ENCODE measurements at places on chromosomes 1 and 21. TPM values are rescaled to one million over a fixed set of nuclear protein-coding genes. Genes with fewer than 3 reads are reported as not detected.

DNA sequence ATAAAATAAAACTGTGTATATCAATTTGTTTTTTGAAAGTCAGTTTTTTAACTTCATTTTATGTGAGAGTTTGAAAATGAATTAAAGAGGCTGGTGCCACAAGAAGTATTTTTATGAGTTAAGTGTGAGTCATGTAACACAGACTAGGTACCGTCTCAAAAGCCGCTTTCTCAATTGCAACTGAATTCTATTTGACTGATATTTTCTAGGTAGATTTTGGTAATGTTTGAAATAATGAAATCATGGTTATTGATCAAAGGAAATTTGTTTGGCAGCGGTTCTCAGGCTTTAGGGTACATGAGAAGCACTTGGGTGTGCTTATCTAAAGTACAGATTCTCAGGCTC, 4.6 kb downstream of the SNX27 start:
- no peak for DNase-seq

DNA sequence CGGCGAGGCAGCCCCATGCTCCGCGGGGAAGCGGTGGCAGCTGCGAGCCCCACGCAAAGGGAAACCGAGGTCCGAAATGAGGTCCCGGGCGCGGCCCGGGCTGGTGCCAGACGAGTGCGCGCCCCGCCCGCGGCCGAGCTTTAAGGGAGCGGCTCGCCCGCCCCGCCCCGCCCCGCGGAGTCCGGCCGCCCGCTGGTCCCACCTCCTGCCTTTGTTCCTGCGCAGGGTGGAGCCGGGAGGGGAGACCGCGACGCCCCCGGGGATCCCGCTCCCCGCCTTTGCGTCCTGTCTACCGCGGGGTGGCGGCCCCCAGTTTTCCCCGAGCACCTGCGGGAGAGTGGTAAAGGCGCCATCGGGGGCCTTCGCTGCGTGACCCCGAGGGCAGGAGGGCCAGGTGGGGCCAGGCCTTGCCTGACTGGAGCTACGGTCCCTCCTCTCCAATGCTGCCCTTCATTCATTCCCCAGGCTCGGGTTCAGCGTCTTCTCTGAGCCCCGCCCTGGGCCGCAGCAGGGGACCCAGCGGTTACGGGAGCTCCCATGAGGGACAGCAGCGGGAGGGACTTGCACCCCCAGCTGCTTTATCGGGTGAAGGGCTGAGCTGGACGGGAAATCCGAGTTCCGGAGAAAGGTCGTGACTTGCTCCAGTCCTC, at the start of gene HES2:
TSS of gene HES2 (minus strand) at position 116 of the 650 bp plus-strand sequence. CDS start at position 17, 99 bp downstream.
- no peak for DNase-seq

DNA sequence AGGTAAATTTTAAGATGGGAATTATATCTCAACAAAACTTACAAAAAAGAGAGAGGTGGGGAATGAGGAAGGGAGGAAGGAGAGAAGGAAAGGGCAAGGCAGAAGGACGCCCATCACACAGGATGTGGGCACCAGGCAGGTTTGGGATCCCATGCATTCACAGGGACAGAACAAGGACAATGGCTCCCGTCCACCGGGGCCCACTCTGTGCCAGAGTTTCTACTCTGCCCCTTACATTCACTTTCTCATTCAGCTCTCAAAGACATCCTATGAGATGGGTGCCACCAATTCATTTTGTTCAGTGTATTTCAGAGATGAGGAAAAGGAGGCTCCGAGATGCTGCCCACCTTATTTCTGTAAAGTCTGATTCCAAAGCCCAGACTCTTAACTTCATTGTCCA, 7.4 kb downstream of the CLEC20A start:
- DNase-seq: no peak

DNA sequence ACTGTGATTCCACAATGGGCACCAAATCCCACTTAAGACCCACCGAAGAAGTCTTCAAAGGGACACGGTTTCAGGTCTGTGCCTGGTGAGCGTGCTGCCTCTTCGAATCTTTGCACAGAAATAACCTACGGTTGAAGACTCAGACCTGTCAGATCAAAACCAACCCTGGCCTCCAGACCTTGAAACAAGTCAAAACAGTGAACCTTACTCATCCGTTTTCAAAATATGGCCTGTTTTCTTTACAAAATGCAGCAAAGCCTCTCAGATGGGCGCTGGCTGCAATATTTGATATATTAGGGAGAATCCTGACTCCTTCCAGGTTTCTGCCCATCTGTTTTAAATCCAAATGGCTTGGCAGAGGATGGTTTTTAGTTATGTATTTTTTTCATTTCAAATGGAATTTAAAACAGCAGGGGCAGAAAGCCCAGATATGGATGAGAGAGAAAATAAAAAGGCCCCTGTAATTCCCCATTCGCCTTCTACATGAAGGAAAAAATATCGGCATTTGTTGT, 14.0 kb downstream of the JUN start:
- DNase-seq: peak; percentile 51

GRCh38 chr1:33185541-33185940, 3.7 kb upstream of the TRIM62 start:
- no peak for DNase-seq

Gene RNF220
- 52.0 TPM for total RNA-seq

Gene ZNF669
- 5.4 TPM for total RNA-seq

All from tongue (tissue), 3 donors.